ENCODE measurements at places on chromosomes 16 and 17.

DNA sequence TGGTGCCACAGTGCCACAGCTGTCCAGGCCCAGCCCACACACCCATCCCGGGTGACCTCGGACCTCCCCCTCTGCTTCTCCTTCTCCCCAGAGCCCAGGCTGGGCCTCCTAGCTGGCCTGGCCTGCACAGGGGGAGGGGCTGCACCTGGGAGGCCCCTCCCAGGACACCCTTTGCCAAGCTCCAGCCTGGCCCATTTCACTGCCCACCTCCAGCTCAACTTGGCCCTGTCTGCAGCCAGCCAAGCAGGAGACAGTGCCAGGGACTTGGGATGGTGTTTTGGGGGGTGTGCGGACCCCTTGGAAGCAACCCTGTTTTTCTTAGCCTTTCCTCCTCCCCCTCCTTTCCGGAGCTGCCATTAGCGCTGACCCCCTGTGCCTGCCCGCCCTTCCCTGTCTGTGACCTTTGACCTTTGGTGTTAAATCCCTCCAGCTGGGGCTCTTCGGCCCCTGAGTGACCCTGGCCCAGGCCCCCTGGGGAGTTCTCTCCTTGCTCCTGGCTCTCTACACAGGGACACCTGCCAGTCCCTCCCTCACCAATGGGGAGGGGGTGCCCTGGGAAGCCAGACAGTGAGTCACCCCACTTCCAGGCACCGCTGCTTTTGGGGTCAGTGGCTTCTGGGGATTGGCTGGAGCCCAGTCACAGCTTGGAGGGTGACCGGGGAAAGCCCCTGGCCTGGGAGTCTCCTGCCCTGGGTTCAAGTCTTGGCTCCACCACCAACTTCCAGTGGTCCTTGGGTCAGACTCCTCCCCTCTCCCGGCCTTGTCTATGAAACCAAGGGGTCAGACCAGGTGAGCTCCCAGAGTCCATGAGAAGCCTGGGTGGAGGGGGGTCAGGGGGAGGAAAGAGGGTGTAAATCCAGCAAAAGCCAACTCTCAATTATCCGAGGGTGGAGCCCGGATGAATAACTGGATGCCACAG lies 1.9 kb downstream of the GLIS2 start:
- no peak for DNase-seq

- DNase-seq = no peak
Measured at GRCh38 chr17:3556916-3557767, 470 bp downstream of the TRPV3 start.

DNA sequence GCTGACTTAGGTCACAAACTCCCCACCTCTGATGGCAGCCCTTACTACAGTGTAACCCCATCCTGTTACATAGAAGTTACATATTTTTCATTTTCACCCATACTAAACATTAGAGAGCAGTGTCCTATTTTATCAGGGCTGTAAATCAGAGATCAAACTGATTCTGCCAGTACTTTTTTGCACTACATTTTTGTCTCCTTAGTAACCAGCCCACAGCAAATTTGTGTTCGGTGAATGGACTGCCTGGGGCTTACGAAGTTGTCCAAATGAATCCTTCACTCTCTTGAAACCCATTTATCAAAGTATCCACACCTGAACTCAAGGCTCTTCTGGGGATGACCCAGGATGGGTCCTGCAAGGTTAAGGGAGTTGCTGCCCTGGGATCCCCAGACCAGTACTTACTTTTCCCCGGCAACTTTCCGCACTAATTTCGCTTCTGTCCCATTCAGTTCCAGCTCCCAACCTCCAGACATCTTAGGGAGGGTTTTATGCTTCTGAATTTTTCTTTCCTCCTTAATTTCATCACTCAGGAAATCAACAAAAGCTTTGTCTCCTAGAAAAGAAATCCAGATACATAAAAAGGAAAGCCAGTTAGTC lies 1.1 kb downstream of the C1QBP start:
- no peak for DNase-seq

- DNase-seq = no peak
Measured at GRCh38 chr16:71448274-71448866, 6.5 kb upstream of the TLE7 start.

GRCh38 chr16:10561001-10561400 lies 19.4 kb downstream of the EMP2 start:
- no peak for DNase-seq

DNA sequence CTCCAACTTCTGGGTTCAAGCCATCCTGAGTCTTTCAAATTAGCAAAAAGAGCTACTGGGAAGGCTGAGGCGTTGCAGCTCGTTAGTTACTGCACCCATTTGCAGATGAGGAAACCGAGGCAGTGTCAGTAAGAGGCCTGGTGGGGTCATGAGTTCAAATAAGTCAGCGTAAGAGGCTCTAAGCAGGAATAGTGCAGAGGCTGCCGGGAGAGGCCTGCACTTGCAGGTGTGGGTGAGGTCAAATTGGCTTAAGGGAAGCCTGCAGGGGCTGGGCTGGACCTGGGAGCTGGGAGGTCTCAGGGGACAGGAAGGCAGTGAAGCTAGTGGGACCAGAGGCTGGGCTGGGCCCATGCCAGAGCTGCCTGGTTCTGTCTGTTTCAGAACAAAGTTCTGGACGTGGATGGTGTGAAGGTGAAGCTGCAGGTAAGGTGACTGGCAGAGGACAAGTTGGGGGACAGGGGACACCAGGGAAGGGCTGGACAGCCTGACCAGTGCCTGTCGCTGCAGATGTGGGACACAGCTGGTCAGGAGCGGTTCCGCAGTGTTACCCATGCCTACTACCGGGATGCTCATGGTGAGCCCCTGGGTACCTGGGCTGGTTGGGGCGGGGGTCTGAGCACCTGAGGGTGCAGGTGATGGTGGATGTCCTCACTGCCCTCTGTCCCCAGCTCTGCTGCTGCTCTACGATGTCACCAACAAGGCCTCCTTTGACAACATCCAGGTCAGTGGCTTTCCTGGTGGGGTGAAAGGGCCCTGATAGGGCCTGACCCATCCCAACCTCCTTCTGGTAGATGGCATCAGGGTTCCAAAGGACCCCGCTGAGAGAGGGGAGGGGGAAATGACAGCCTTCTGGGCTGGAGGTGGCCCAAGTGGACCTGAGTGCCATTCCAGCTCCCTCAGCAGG lies 3.0 kb downstream of the RAB26 start:
- DNase-seq = no peak

DNA sequence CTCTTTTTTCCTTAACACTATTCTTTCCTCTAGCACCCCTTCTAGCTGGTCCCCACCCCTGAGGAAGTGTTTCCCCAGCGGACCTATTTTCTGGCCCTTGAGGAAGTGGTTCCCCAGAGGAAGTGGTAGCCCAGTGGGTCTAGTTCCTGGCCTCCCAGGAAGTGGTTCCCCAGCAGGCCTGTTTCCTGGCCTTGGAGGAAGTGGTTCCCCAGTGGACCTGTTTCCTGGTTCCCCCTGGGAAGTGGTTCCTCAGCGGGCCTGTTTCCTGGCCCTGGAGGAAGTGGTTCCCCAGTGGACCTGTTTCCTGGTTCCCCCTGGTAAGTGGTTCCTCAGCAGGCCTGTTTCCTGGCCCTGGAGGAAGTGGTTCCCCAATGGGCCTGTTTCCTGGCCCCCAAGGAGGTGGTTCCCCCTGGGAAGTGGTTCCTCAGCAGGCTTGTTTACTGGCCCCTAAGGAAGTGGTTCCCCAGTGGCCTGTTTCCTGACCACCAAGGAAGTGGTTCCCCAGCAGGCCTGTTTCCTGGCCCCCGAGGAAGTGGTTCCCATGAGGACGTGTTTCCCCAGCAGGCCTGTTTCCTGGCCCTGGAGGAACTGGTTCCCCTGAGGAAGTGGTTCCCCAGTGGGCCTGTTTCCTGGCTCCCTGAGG lies 58.3 kb downstream of the NTN1 start:
- no peak for DNase-seq

- peak; percentile 74 for DNase-seq
Measured at GRCh38 chr17:45149037-45149668, 878 bp downstream of the HEXIM1 start.

DNA sequence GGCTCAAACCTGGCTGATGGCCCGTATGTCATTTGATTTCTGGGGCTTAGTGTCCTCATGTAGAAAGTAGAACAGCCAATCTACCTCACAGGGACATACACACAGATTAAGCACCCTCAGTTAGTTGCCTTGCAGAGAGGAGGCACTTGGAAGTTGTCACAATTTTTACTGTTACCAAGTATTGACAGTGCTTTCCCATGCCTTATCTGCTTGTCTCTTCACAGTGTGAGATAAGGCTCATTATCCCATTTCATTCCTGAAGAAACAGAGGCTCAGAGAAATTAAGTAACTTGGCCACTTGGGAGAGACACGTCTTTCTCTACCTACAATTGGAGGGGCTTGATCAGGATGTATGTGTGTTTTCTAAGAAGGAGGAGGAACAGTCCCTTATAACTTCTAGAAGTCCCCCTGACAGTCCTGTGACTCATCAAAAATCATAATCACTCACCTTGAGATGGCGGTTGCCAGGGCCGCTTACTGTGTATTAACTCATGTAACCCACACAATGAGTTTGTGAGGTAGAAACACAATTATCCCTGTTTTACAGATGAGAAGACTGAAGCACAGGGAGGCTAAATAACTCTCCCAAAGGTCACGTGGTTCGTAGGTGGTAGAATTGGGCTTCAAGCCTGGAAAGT lies 56.9 kb upstream of the LHX1 start:
- DNase-seq = no peak

DNA sequence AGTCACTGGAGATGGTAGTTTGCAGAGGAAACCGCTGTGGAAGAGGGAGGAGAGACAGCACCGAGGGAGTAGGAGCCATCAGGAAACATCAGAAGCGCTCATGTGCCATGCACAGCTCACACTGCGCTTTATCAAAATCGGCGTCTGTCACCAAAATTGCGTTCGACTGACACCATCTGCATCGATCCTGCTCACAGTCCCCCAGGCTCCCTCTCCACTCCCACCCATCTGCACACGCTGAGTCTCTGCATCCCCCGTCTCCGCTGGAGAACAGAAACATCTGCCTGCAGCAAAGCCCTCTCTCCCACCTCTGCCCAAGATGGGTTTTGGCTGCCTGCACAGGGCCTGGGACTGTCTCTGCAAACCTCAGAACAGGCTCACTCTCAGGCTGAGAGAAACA lies 187.5 kb upstream of the RPL38 start:
- no peak for DNase-seq

- DNase-seq = no peak
Measured at GRCh38 chr16:58021661-58022551, 3.6 kb upstream of the MMP15 start.

All from CD4-positive, alpha-beta T cell treated with Interleukin-15 for 1 hour (primary cell).